ENCODE measurements at places on chromosomes 16 and 17. TPM values are rescaled to one million over a fixed set of nuclear protein-coding genes. Genes with fewer than 3 reads are reported as not detected.

The TLCD2 gene
- total RNA-seq: 2.4 TPM

The C16orf89 gene
- total RNA-seq: 3.5 TPM

The GABARAPL2 gene
- 231 TPM for total RNA-seq

The NPIPB6 gene
- 0.73 TPM for total RNA-seq

The TNFRSF13B gene
- total RNA-seq: not detected

The YBX2 gene
- 0.81 TPM for total RNA-seq

The LRRC37A gene
- 1.1 TPM for total RNA-seq

The CMTM4 gene
- 10.9 TPM for total RNA-seq

The ABAT gene
- 3.0 TPM for total RNA-seq

The GNAO1 gene
- 32.2 TPM for total RNA-seq

The NPIPB2 gene
- total RNA-seq: 0.73 TPM

The MT4 gene
- not detected for total RNA-seq

GRCh38 chr17:45155029-45155428 is 6.6 kb upstream of the HEXIM2 start:
- DNase-seq: no peak

DNA sequence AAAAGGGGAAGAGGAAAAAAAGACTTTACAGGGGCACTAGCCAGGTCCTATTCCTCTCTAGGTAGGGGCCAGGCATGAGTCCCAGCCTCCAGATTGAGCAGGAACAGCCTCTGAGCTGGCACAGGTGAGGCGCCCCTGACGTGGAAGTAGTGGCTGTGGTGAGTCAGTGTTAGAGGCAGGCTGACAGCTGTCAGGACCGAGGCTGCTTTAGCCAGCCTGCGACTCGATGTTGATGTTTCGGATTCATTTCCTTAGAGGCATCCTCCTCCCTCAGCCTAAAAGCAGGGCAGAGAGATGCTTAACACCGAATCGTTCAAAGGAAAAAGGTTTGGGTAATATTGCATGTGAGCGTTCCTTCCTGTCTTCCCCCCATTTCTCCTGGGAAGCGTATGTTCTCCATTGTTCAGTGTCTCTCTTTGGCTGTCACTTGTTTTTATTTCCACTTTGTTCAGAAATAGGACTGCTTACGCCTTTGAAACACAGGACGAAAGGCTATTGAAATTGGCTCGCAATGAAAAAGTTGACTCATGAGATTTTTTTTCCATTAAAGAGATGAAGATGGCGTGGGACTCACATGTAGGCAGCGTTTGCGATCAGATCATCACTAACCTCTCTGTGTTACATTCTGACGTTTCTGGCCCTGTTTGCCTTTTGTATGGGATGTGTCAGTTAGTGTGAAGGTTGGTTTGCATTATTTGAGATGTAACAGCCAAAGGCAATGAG is 1.3 kb downstream of the KIAA0513 start:
- DNase-seq: no peak

GRCh38 chr17:2402544-2402943 is 1.7 kb upstream of the MNT start:
- DNase-seq: no peak

DNA sequence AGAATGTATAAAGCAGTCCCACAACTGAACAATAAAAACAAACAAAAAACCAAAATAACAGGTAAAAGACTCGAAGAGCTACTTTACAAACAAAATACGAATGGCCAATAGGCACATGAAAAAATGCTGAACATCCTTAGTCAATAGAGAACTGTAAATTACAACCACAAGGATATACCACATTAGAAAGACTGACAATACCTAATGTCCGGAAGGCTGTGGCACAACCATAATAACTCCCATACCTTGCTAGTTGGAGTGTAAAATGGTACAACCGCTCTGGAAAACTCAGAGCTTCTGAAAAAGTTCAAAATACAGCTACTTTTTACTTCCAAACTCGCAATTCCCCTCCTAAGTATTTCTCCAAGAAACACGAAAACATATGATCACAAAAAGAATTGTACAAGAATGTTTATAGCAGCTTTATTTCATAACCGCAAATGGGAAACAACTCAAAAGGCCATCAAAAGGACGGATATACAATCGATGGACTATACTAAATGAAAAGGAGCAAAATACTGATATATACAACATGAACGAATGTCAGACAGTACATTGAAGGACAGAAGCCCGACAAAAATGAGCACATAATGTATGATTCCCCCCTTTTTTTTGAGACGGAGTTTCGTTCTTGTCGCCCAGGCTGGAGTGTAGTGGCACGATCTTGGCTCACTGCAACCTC is 2.3 kb downstream of the TP53 start:
- DNase-seq: no peak

- DNase-seq: no peak
These were observed 4.2 kb upstream of the RDM1 start for GRCh38 chr17:35934760-35935159.

DNA sequence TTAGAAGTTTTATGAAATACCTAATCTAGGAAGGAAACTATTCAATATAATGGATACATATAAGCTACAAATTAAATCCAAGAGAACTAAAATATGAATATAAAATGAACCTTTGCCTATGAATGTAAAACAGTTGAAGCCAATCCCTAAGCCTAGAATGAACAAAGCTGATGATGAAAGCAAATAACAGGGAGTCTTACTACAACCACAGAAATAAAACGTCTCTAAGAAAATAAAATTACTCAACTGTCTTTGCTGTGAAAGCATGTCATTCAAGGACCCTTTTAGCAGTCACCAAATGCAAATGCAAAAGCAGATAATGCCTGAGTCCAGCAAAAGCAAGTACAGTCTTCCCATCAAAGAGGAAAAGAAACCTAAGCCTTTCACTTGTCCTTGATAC is 23.0 kb downstream of the FAM222B start:
- no peak for DNase-seq

- DNase-seq: no peak
These were observed 21.4 kb downstream of the BAHCC1 start for GRCh38 chr17:81416612-81417011.

DNA sequence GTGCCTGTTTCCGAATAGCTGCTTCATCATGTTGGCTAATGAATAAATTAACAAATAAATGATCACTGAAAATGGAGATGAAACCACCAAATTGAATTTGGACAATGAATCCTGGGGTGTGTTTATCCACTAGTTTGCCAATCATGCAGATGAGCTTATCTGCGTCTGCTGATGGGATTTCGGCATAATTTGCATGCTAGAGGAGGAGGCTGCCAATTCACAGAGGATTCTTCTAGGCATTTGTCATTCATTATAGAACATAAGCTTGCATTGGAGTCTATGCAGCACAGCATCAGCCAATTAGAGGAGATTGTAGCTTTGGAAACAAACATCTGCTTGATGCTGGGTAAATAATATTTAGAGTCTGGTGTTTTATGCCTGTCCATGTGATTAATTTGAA is 123.1 kb downstream of the NPIPB5 start:
- DNase-seq: no peak

GRCh38 chr16:89720551-89720812 is 216 bp downstream of the VPS9D1 start:
- no peak for DNase-seq

- no peak for DNase-seq
These were observed 20.6 kb downstream of the ACSM1 start for GRCh38 chr16:20676837-20677236.

DNA sequence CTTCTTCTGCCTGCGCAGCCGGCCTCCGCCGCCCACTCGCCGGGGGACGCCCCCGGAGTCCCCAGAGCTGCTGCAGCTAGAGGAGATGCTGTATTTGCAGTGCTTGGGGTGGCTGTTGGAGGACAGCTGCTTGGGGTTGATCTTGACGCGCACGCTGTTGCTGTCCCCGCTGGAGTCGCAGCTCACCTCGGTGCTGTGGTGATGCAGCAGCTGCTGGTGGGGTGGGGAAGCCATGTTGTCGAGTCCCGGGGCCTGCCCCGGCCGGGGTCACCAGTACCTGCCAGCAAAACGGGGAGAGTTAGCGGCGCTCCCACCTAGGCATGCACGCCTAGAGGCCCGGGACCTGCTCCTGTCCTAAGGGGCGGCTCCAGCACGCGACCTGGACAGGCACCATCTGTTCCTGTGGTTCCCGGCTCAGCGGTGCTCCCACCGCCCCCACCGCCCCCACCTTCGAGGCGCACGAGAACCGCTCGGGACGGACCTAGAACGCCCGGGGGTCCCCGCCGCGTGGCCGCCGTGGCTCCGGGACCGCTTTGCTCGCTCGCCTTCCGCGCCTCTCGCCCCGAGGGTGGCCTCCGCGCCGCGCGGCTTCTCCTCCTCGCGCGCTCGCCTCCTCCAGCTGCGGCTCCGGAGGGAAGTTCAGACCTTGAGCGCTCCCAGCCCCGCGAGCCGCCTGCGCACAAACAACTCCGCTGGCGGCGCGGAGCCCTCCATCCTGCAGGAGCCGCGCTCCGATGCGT is 863 bp downstream of the ADCY9 start:
- DNase-seq: peak; percentile 82

DNA sequence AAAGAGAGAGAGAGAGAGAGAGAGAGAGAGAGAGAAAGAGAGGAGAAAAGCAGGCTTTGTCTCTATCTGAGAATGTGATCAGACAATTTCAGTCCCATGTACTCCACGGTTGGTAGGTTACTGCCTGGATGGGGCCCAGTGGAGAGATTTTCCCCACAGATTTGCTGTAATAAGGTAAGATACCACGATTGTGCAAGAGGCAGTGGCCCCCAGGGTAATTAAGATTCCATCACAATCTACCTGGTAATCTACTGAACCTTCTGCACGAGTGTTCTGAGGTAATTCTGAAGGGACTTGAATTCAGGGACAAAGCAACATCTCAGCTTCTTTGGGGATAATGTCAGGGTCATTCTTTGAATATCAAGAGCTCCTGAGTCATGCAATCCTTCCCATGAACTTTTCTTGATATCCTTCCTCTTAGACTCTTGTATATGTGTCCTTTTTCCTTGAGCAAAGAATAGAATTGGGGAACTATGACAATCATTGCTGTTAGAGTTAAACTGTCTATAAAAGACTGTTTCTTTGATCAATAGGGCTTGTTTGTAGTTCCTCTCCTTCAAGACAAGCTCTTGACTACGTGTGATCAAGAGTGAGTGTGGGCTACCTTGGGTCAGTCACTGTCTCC is 306.6 kb downstream of the MAF start:
- no peak for DNase-seq

- no peak for DNase-seq
These were observed 13.2 kb downstream of the B3GNT9 start for GRCh38 chr16:67137605-67138004.

All from Right ventricle myocardium inferior (tissue), 1 donor.